Left ventricle myocardium inferior (tissue), 1 donor: ENCODE measurements at places on chromosomes 16 and 17. TPM values are rescaled to one million over a fixed set of nuclear protein-coding genes. Genes with fewer than 3 reads are reported as not detected.

Gene FAM171A2
- 0.55 TPM for total RNA-seq

- H3K4me3 ChIP-seq: no peak overlapping the region
- DNase-seq: no peak
- H3K27me3 ChIP-seq: peaks cover 52% of the 10 kb centered on the region
- H3K36me3 ChIP-seq: no peaks in the 10 kb centered on the region
These were observed 441.9 kb downstream of the SOX9 start for GRCh38 chr17:72562615-72563188.

GRCh38 chr17:13638855-13639458 is 37.2 kb upstream of the HS3ST3A1 start:
- H3K4me1 ChIP-seq: peaks cover 13% of the 10 kb centered on the region
- DNase-seq: no peak
- no peaks in the 10 kb centered on the region for H3K36me3 ChIP-seq
- H3K27ac ChIP-seq: no peak overlapping the region
- no peak overlapping the region for H3K4me3 ChIP-seq
- H3K27me3 ChIP-seq: no peaks in the 10 kb centered on the region

- peaks cover 10% of the 10 kb centered on the region for H3K27me3 ChIP-seq
- H3K4me3 ChIP-seq: no peak overlapping the region
- H3K27ac ChIP-seq: no peak overlapping the region
- H3K36me3 ChIP-seq: no peaks in the 10 kb centered on the region
These were observed 6.4 kb downstream of the TRPV3 start for GRCh38 chr17:3551189-3551588.

Gene SPATA32
- not detected for total RNA-seq

Gene CRYM
- 147 TPM for total RNA-seq

Gene FAM117A
- total RNA-seq: 12.8 TPM

Gene GJD3
- 0.88 TPM for total RNA-seq

DNA sequence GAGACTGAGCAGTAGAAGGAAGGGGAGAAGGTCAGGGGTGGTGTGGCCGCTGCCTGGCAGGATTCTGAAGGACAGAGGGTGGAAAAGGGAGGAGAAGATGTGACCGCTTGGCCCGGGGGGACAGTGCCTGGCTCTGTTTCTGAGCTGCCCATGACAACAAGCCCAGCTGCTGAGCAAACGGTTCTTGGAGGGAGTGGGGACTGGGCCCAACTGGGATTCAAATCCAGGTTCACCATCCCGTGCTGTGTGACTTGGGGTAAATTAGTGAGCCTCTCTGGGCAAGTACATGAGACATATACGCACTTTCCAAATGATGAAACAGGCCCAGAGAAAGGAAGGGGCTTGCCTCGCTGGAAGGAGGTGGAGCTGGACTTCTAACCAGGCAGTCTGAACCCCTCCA is 23.3 kb downstream of the SEC14L5 start:
- no peaks in the 10 kb centered on the region for H3K36me3 ChIP-seq
- peak overlapping the region; percentile 56 for H3K4me3 ChIP-seq
- DNase-seq: no peak
- H3K27ac ChIP-seq: peak overlapping the region; percentile 91

DNA sequence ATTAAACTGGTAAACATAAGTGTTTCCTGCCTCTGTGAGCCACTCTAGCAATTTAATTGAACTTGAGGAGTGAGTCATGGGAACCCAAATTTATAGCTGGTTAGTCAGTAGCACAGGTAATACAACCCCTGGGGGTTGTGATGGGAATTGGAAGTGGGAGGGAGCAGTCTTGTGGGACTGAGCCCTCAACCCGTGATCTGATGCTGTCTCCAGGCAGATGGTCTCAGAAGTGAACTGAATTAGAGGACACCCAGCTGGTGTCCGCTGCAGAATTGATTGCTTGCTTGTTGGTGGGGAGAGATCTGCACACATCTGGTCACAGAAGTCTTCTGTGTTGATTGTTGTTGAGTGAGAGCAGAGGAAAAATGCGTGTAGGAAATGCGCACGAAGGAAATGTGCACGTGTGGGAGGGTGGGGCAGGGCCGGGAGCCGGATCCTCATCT is 7.7 kb upstream of the ST6GALNAC2 start:
- no peaks in the 10 kb centered on the region for H3K4me1 ChIP-seq
- H3K27ac ChIP-seq: no peak overlapping the region
- no peak overlapping the region for H3K4me3 ChIP-seq
- DNase-seq: no peak

Gene CCDC92B
- 0.16 TPM for total RNA-seq

Gene TP53TG3C
- total RNA-seq: 0.58 TPM

GRCh38 chr17:71803656-71804284 is 317.1 kb upstream of the SOX9 start:
- no peak overlapping the region for H3K4me3 ChIP-seq
- peaks cover 10% of the 10 kb centered on the region for H3K27me3 ChIP-seq
- H3K4me1 ChIP-seq: no peaks in the 10 kb centered on the region
- no peaks in the 10 kb centered on the region for H3K36me3 ChIP-seq
- DNase-seq: no peak

DNA sequence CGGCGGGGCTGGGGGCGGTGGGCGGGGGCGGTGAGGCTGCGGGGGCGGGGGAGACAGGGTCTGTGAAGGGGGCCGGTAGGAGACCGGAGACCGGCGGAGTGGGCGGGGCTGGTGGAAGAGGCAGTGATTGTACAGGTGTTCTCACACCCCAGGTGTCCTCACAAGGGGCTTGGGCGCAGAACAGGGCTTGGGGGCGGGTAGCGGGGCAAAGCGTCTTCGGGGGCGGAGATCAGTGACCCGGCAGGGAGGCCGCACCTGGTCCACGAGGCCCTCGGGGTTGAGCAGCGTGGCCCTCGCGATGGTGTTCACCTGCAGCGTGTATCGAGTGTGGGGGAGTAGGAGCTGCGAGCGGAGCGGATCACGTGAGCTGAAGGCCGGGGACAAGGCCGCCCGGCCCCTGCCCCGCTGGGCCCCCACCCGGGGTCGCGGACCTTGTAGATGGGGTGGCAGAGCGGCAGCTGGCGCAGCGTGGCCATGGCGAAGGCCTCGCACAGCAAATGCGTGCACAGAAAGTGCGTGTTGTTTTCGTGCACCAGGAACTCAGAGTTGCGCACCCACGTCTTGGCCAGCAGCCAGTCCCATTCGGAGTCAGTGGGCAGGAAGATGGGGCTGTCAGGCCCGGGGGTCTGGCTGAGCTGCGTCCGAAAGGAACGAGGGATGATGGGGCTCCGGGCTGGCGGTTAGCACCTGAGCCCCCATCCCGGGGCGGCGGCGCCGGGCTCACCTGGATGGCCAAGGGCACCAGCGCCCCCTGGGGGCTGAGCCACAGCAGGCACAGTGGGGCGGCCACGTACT is 8.5 kb downstream of the ALOXE3 start:
- no peaks in the 10 kb centered on the region for H3K36me3 ChIP-seq
- DNase-seq: peak; percentile 45
- peaks cover 16% of the 10 kb centered on the region for H3K4me1 ChIP-seq

- no peak overlapping the region for H3K4me3 ChIP-seq
- H3K4me1 ChIP-seq: no peaks in the 10 kb centered on the region
- DNase-seq: no peak
- H3K27ac ChIP-seq: no peak overlapping the region
These were observed 12.1 kb downstream of the MGAT5B start for GRCh38 chr17:76880268-76880667.

Gene TP53TG3
- total RNA-seq: not detected

DNA sequence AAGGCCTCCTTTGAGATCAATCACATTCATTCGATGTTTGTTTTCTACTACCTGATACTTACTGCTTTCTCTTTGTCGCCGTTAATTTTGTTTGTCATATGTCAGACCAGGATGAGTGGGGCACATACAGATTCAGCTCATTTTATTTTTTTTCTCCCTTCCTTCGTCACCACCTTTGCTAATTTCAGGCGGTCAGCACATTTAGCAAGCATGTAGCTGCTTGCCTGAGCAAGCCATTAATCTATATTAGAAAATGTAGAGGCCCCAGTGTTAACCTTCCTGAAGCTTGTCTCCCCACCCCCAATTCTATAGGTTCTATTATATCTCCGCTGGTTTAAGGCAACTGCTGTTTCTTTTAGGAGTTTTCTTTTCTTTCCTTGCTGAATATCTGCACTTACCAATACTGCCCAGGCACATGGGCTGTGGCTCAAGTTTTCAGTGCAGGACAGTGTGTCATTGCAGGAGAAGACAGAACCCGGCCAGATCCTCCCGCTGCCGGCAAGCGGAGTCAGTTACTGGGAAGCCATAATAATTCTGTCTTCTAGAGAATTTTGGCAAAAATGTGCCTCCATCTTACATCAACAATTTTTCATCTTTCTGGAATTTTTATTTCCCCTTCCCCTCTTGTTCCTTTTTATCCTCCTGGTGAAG is 714.3 kb downstream of the WWOX start:
- no peak overlapping the region for H3K27ac ChIP-seq
- H3K4me1 ChIP-seq: peaks cover 37% of the 10 kb centered on the region
- H3K27me3 ChIP-seq: no peaks in the 10 kb centered on the region
- no peak overlapping the region for H3K4me3 ChIP-seq
- H3K36me3 ChIP-seq: no peaks in the 10 kb centered on the region
